ENCODE measurements at places on chromosomes 1 and 21.

DNA sequence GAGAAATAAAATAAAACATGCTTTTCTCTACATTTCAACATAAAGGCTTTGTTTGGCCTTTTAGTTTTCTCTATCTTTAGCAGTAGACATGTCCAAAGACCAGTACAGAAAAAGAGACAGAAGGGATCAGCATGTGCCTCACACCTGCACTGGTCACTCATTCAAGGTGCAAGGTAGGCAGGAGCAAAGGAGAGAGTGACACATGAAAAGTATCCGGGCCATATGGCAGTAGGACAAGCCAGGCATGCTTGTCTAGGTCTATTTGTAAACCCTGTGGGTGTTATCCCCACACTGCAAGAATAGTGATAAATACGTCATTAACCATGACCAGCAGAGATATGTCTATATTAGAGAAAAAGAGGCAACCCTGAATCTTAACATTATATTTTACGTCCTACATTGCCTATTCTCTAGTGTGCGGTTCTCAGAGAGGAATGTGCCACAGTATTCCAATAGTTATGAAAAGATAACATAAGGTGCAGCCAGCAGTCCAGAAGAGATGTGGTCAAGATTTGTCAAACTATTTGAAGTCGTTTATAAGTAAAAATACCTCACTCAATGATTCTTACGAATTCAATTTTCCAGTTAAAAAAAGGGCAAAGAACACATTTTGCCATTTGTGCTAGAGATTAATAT lies 32.1 kb downstream of the PRRX1 start:
- no peak for DNase-seq

DNA sequence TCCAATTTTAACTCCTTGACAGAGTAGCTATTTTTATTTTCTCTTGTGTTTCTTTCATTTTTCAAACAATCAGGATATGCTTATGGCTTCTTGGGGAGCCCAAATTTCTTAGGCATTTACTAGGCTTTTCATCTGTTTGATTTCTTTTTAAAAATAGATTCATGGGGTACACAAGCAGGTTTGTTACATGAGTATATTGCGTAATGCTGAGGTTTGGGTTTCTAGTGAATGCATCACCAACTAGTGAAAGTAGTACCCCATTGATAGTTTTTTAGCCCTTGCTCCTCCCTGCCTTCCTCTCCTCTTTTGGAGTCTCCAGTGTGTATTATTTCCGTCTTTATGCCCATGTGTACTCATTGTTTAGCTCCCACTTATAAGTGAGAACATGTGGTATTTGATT lies 190.7 kb downstream of the CENPF start:
- DNase-seq, result no peak

GRCh38 chr1:36567601-36568341 lies 85.1 kb upstream of the CSF3R start:
- DNase-seq, result no peak

DNA sequence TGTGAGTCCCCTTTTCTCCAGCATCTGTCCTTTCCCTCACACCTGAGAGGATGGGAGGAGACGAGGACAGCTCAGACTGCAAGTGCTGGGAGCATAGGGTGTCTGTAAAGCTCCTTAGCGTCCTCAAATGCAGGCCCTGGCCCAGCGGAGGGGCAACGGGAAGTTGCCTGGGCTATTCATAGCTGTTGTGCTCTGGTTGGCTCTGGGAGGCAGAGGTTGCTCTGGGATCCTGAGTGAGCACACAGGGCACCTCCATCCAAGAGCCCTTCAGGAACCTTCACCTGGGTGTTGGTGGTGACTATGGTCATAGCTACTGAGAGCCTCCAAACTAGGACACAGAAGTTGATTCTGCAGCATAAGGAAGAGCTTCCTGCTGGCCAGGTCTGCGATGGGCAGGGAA lies 2.6 kb downstream of the PADI1 start:
- no peak for DNase-seq

DNA sequence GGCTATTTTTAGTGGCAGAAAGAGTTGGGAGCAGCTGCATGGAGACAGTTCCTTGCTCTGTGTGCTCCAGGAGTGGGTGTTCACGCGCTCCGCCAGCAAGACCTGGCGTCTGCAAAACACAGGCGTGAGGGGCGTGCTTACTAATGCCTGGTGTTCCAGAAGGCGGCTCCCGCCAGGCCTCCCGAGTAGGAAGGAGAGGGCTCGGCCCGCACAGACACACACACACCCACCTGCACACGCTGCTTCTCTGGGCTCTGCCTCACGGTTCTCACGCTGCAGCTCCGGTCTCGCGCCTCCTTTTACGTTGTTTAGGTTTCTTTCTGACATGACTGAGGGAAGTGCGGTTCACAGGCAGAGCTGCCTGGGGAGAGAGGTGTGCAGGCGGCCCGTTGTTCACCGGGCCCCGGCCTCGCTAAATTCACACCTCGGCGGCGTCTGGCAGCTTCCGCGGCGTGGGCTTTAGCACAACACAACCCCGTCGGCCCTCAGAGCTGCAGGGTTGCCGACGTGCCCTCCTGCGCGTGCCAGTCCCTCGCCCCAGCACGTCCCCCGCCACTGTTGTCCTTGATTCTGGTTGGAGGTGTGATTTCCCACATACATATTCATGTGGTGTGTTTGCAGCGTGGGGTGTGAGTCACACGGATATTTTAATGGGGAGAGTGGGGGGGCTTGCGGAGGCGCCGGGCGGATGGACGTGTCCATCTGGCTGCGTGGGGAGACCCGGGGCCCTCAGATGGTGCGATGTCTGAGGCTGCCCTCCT lies 77.0 kb downstream of the SKI start:
- DNase-seq, result no peak

DNA sequence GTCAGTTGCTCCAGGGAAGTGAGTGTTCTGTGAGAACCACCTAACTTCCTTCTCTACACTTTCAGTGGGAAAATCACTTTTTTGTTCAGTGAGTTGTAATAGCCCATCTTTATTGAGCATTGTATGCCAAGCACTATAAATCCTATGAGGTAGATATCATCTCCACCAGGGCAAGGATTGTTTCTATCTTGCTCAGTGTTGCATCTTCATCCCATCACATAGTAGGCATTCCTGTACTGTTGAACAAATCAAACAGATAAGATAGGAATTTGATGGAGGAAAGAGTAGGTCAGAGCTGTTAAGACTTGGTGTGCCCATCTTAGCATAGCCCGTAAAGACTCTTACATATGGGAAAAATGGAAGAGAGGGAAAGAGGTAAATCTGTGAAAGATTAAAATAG lies 2.9 kb upstream of the PIGV start:
- DNase-seq, result no peak

- DNase-seq, result no peak
These were observed 154.6 kb downstream of the PLA2G4A start for GRCh38 chr1:186983327-186983726.

DNA sequence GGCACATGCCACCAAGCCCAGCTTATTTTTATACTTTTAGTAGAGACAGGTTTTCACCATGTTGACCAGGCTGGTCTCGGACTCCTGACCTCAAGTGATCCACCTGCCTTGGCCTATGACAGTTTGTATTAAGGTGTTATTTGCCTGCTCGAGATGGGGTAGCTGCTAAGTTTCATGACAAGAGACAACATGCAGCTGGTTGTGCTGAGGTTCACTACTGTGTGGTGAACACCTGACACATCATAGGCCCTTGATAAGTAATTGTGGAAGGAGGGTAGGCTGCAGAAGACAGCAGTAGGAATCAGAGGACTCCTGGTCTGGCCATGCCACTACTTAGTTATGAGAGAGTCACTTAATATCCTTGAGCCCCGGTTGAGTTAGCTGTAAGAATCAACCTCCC lies 46.2 kb downstream of the PLPP3 start:
- DNase-seq, result no peak

DNA sequence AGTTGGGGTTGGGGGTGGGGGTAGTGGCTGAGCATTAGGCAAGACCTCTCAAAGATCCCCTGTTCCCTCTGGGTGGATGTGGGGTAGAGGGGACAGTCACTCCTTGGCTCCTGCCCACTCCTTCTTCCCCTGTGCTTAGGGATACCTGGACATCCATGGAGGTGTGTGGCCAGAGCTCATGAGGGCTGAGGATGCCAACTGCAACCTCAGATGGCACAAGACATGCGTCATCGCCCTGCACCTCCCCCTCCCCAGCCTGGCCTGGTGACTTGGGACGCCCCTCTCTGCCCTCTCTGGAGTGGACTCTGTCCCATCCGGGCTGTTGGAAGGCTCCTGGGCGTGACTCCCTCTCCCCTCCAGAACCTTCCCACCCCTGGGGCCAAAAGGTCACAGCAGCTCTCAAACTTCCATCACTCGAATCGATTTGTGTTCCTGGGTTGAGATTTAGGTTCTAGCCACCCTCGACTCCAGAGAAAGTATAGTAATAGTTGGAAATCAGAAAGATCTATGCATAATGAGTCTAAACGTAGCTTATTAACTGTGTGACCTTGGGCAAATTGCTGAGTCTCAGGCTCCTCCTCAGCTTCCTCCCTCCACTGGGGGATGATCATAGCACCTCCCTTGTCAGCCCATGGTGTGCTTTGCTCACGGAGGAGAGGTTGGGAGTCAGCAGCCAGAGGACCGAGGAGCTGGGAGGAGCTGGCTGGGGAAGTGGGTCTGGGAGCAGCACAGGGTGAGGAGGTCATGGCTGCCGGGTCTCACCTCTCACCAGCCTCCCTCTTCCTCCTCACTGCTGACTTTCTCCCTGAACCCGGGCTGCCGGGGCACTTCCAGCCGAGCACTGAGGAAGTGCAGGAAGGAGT lies 2.2 kb upstream of the PTPN7 start:
- no peak for DNase-seq
